SJCRH30 (cell line): ENCODE measurements at places on chromosomes 2 and 18. TPM values are rescaled to one million over a fixed set of nuclear protein-coding genes. Genes with fewer than 3 reads are reported as not detected.

VWC2L gene
- not detected in 2 replicates for total RNA-seq

ASPRV1 gene
- 0.51 and 0.95 TPM in 2 replicates for total RNA-seq

RNF152 gene
- 20.8 and 22.9 TPM in 2 replicates for total RNA-seq

SPC25 gene
- 51.1 and 55.2 TPM in 2 replicates for total RNA-seq

MTIF2 gene
- total RNA-seq = 55.0 and 60.5 TPM in 2 replicates

IDH1 gene
- 61.1 and 66.4 TPM in 2 replicates for total RNA-seq

NXPH2 gene
- total RNA-seq = not detected in 2 replicates

REG1B gene
- not detected in 2 replicates for total RNA-seq

TUBB8B gene
- total RNA-seq = not detected in 2 replicates

HSBP1L1 gene
- total RNA-seq = not detected in 2 replicates

LIMS3 gene
- total RNA-seq = 3.4 and 6.2 TPM in 2 replicates

FOXD4L1 gene
- total RNA-seq = 0.43 and 1.0 TPM in 2 replicates

TWSG1 gene
- 33.9 and 39.4 TPM in 2 replicates for total RNA-seq

UGT1A3 gene
- total RNA-seq = not detected in 2 replicates

REG3G gene
- not detected in 2 replicates for total RNA-seq

TPO gene
- not detected in 2 replicates for total RNA-seq

SAG gene
- not detected in 2 replicates for total RNA-seq

COL3A1 gene
- total RNA-seq = 19.2 and 19.3 TPM in 2 replicates

GAL3ST2 gene
- total RNA-seq = not detected in 2 replicates

CYP27A1 gene
- total RNA-seq = 3.2 and 3.6 TPM in 2 replicates

CHN1 gene
- total RNA-seq = 66.2 and 71.8 TPM in 2 replicates

ASB18 gene
- total RNA-seq = 0.04 TPM in 1 of 2 replicates, not detected in the other

LRRC30 gene
- not detected in 2 replicates for total RNA-seq

ANKRD36 gene
- 15.4 and 27.1 TPM in 2 replicates for total RNA-seq

DPP4 gene
- total RNA-seq = 0.08 TPM in 1 of 2 replicates, not detected in the other

SERPINB13 gene
- total RNA-seq = not detected in 2 replicates

GATA6 gene
- total RNA-seq = 0.69 and 1.1 TPM in 2 replicates

BMP10 gene
- 0.08 TPM in 1 of 2 replicates, not detected in the other for total RNA-seq

ACVR1C gene
- 2.8 and 3.4 TPM in 2 replicates for total RNA-seq

MRO gene
- total RNA-seq = 0.03 and 0.06 TPM in 2 replicates

AOX1 gene
- total RNA-seq = 0.23 and 0.57 TPM in 2 replicates

GULP1 gene
- 77.2 and 90.0 TPM in 2 replicates for total RNA-seq

DTNA gene
- total RNA-seq = 11.9 and 12.4 TPM in 2 replicates

FBXO41 gene
- 12.0 and 14.2 TPM in 2 replicates for total RNA-seq

REEP1 gene
- 2.1 and 2.3 TPM in 2 replicates for total RNA-seq

SS18 gene
- total RNA-seq = 61.3 and 70.2 TPM in 2 replicates
